ENCODE measurements at places on chromosomes 16 and 17. TPM values are rescaled to one million over a fixed set of nuclear protein-coding genes. Genes with fewer than 3 reads are reported as not detected.

WSB1 gene
- total RNA-seq = 85.3 TPM

HSD17B1 gene
- 1.8 TPM for total RNA-seq

TBC1D26 gene
- not detected for total RNA-seq

PPP1R27 gene
- total RNA-seq = 0.39 TPM

PERCC1 gene
- total RNA-seq = not detected

TBC1D3G gene
- not detected for total RNA-seq

ZNF385C gene
- total RNA-seq = 0.15 TPM

RNF222 gene
- not detected for total RNA-seq

AURKB gene
- 164 TPM for total RNA-seq

CYGB gene
- total RNA-seq = 1.1 TPM

C17orf67 gene
- total RNA-seq = 1.4 TPM

TBC1D3I gene
- 0.27 TPM for total RNA-seq

FOXL1 gene
- total RNA-seq = 2.0 TPM

C1QTNF1 gene
- 46.9 TPM for total RNA-seq

PRCD gene
- total RNA-seq = not detected

GINS3 gene
- 20.6 TPM for total RNA-seq

C16orf54 gene
- total RNA-seq = not detected

PGAP3 gene
- total RNA-seq = 8.5 TPM

TNP2 gene
- total RNA-seq = not detected

PDIA2 gene
- total RNA-seq = 0.11 TPM

DPEP2 gene
- not detected for total RNA-seq

PRSS36 gene
- total RNA-seq = 1.1 TPM

SMIM36 gene
- not detected for total RNA-seq

WNT9B gene
- not detected for total RNA-seq

TP53TG3C gene
- not detected for total RNA-seq

RUNDC3A gene
- 1.1 TPM for total RNA-seq

WWP2 gene
- total RNA-seq = 23.3 TPM

CLEC18A gene
- total RNA-seq = 0.09 TPM

KCNH6 gene
- total RNA-seq = not detected

XAF1 gene
- total RNA-seq = 0.10 TPM

JPT1 gene
- 863 TPM for total RNA-seq

CORO6 gene
- total RNA-seq = 7.9 TPM

CASKIN1 gene
- total RNA-seq = 0.35 TPM

ERBB2 gene
- 28.9 TPM for total RNA-seq

SLC12A3 gene
- not detected for total RNA-seq

SPATA32 gene
- total RNA-seq = 0.16 TPM

CLEC19A gene
- 0.32 TPM for total RNA-seq

KRTAP9-8 gene
- not detected for total RNA-seq

NEUROD2 gene
- not detected for total RNA-seq

PRR35 gene
- total RNA-seq = 0.12 TPM

SRL gene
- 0.06 TPM for total RNA-seq

KRT13 gene
- 0.41 TPM for total RNA-seq

CPHXL2 gene
- not detected for total RNA-seq

RNF167 gene
- total RNA-seq = 148 TPM

PRMT7 gene
- total RNA-seq = 26.3 TPM

SRCAP gene
- 25.8 TPM for total RNA-seq

ZNF624 gene
- total RNA-seq = 1.7 TPM

RAB37 gene
- total RNA-seq = 1.0 TPM

CA4 gene
- total RNA-seq = not detected

ITGAE gene
- total RNA-seq = 98.5 TPM

SLC35G6 gene
- total RNA-seq = not detected

CACNG1 gene
- not detected for total RNA-seq

GNGT2 gene
- 0.75 TPM for total RNA-seq

CD300H gene
- 0.31 TPM for total RNA-seq
